Left forelimb (tissue), 1 donor: ENCODE measurements at places on chromosomes 6 and 20.

GRCh38 chr6:112468359-112468758 is 121.2 kb downstream of the RFPL4B start:
- DNase-seq, result no peak

GRCh38 chr6:122719176-122719575 is 60.3 kb upstream of the FABP7 start:
- no peak for DNase-seq

DNA sequence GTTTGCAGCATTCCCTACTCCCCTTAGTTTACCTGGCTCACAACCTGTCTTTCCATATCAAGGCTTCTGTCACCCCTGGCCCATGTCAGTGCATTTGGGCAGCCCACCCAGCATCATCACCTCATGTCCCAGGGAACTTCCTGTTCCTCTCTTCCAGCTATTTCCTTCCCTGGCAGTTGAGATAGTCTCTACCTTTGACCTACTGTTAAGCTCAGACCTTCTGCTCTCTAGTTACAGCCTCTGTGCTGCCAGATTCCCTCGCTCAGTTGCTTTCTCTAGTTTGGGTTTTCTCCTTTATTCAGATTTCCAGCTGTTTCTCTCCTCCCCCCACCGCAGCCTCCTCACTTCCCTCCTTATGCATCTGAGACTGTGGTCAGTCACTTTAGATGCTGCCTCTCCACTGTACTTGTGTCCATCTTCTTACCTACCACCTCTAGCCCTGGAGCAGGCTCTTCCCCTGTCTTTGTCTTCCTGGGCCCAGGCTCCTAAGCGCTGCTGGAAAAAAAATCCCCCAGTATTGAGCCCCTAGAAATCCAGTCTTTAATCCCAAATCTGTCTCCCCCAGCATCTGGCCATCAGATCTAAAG is 16.3 kb downstream of the PTPN1 start:
- no peak for DNase-seq

DNA sequence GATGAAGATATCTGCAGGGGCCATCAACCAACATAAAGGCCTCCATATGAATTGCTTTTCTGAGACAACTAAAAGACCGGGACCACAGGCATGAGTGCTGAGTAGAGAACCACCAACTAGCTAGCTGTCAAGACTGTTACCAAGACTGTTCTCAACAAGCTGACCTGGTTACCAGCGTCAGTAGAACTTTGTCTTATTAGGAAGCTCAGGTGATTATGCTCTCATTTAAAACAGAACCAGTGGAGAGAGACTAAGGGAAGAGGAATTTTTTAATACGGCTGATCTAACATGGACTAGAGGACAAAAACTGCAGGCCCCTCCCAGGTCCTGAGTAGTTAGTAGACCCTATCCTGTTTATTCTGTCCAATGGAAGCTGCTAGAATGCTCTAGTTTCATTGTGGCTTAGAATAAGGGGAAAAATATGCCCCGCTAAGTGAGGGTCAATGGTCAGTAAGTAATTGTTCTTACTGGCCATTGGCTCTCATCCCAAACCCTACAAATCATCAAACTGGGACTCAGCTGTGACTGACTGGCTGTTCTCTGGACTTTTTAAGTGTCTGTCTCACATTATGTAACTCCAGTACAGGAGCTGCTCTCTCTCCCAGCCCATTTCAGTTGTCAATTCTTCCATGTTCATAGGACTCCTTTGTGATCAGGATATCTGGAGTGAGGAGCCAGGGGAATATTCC is 3.8 kb upstream of the DYNLRB1 start:
- DNase-seq, result no peak

- DNase-seq, result no peak
Observed at GRCh38 chr6:2877960-2878359, 25.1 kb downstream of the SERPINB9 start.

- DNase-seq, result no peak
Observed at GRCh38 chr20:50514750-50515149, 4.6 kb downstream of the PTPN1 start.

GRCh38 chr20:50547964-50548363 is 37.8 kb downstream of the PTPN1 start:
- no peak for DNase-seq

DNA sequence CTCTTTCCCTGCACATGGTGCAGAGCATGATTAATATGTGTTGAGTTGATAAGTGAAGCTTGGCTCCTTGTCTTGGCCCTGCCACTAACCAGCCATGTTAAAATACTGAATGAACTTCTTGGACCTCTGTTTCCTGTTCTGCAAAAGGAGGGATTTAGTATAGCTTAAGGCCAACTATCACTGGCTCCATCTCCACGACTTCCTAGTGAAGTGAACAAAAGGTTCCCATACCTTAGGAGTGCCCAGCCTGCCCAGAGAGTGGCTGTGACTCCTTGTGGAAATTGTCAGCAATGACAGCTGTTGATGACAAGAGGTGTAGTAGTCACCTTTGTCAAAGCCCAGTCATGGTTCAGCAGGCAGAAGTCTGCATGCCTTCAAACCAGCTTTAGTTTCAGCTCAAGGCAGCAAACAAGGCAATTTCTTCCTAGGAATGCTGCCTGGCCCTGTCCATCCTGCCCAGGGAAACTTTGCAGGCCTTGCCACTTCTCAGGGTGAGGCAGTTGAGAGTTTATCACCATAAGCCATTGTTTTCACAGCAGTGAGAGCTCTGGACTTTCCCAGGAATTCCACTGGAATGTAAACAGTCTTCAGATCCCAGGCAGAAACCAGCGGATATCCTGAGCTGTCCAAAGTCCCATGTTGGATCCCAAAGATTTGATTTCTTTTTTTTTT is 169.7 kb upstream of the TNFAIP3 start:
- DNase-seq, result no peak

GRCh38 chr6:52815167-52816092 is 11.8 kb upstream of the GSTA1 start:
- DNase-seq, result no peak

DNA sequence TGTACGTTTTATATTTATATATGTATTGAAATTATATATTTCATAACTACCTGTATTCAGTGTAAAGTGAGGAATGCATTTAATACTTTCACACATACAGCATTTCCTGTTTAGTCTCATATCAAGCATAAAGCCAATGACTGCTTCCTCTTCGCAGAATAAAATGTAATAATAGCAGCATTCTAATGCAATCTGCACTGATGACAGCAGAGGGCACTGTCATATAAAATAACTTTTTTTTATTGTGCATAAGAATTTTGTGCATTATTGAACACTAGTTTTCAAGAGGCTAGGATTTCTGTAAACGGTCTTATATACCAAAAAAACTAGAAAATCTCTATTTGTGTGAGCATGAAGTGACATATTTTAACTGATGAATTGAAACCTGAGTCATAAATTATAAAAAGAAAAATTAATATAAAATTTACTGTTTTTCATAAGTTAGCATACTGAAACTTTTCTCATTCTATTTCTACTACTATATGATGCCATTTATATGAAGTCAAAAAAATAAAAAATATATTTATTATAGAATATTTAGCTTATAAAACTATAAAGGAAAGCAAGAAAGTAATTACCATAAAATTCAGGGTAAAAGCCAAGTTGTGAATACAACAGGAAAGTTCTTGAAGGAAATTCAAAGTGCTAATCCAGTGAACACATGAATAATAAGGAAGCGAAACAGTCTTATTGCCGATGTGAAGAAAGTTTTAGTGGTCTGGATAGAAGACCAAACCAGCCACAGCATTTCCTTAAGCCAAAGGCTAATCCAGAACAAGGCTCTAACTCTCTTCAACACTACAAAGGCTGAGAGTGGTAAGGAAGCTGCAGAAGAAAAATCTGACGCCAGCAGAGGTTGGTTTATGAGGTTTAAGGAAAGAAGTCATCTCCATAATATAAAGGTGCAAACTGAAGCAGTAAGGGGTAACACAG is 36.3 kb downstream of the RNF146 start:
- DNase-seq, result no peak

DNA sequence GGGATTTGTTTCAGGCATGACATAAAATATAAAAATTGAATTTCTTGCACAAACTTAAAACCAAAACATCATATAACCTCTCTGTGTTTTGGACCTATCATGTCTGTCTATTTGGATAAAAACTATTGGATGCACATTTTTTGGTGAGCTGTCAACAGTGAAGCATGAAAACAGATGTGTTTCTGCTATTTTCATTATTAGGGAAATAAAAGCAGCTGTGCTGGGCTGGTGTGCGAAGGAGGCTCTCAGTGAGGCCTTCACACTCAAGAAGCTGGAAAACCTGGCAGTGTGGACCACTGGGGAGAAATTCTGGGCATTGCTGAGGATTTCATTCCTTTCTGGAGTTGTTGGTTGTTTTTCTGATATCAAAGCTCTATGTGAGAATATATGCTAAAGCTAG is 395.3 kb downstream of the GJA1 start:
- no peak for DNase-seq

- no peak for DNase-seq
Observed at GRCh38 chr20:25399037-25399430, 8.4 kb upstream of the ABHD12 start.

DNA sequence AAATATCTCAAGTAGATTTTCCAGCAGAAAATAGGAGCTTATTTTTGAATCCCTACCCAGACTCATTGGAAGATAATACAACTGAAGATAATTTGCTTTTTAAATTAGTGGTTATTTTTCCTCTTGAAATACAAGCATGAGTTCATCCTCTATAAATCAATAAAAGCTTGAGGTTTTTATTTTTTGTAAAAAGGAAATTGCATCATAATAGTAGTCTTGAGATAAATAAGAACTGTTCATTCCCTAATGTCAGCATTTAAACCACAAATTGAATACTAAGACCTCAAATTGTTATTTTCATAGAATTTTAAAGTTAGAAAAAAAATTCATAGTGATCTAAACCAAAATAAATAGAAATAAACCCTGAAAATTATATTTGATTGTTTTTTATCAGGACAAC is 719.1 kb downstream of the CD109 start:
- DNase-seq, result no peak

DNA sequence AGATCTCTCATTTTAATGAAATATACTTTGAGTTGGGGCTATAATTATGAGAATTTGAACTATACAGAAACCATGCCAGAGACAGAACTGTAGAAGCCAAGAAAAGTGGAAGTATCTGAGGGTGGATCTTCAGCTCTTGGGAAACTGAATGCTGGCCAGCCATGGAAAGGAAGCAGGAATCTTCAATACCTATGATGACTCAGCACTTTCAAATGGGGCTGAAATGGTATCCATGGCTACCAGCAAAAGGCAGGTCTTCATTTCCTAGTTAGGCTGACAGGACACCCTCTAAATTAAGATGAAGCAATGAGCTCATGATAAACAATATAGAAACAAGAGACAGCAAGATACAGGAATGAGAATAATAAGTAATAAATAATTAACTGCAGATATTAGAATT is 171.3 kb downstream of the COL21A1 start:
- DNase-seq, result no peak

DNA sequence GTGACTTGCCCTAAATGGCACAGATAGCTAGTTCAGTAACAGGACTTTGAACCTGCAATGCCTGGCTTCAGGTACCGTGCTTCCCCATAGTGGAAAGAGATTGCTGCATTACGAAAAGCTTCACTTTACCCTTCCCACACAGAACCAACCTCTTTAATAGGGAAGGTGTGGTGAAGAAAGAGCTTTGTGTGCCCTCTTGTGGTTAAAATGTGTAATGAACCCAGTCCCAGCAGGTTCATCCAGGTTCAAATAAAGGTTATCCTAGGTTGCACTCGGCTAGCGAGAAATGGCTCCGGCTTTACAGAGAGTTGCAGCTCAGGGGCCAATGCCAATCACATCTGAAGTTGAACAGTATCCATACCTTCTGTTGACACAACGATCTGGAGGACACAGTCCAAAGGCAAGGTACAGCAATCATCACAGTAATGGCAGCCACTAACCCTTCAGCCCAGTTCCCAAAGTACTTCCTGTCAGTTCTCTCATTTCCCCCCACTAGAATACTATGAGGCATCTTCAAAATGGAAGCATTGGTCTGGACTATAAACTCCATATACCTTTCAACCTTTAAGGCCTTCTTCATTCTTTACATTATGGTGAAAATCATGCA is 3.0 kb downstream of the DEFB115 start:
- no peak for DNase-seq

DNA sequence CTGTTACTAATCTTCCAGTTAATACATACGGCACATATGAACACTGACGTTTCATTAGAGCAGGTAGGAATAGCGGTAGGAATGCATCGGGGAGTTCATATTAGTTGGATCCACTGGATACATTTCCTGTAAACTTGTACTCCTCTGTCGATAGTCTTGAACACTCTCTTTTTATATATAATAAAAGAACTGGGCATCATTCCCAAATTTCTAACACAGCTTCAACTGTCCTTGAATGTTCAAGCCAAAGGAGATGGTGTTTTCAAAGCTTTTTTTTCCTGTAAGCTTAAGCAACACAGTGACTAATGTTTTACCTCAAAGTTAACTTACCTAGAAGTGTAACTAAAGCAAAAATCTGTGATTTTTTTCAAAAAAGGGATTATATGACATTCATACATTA is 195.3 kb downstream of the UTRN start:
- no peak for DNase-seq

DNA sequence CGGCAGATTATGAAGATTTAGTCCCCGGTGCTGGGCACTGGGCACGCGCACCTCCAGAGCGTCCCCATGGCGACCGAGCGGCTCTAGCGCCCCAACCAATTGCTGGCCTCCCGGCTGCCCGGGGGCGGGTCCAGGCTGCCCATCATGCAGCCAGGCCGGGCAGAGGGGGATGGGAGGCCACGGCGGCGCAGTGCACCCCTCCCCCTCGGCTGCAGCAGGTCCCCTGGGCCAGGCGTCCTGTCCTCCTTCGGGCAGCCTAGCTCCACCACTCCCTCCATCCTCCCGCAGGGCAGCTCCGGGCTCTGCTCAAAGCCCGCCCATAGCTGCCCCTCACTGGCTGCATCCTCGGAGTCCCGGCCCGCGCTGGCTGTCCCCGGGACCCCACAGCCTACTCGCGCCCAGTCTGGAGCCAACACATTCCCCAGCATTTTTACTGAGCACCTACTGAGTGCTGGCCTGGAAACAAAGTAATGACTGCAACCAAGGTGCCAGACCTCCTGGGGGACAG is 99.4 kb downstream of the ASXL1 start:
- DNase-seq, result no peak

DNA sequence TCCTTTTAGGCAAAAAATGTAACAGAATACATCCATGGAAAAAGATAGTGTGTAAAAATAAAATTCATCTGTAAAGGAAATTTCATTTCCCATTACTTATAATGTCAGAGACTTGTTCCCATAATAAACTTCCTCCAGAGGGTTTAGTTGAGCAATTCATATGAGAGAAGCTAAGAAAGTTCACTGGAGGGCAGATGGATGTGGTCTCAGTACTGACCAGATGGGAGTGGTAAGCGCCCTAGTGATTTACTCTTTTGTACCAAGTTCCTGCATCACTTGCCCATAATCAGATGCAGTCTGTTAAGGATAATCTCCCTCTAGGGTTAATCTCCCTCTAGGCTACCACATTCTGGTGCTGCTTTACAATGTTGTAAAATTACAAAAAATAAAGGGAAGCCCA is 61.7 kb downstream of the ESF1 start:
- DNase-seq, result no peak

DNA sequence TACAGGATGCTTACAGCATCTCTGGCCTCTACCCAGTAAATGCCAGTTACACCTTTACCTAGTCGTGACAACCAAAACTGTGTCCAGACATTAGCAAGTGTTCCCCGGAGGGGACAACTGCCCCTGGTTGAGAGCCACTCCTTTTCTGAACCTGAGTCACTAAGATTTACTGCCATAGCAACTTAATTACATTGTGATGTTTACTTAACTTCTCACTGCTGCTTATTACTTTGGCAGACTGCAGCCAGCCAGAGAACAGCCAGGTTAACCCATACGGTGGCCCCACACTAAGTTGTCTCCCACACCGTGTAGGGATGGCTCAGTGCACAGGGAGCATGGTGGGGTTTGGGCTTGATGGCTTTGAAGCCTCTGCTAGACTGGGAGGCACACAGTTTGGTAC is 204.7 kb upstream of the SULF2 start:
- no peak for DNase-seq
